ENCODE measurements at places on chromosomes 16 and 17.

DNA sequence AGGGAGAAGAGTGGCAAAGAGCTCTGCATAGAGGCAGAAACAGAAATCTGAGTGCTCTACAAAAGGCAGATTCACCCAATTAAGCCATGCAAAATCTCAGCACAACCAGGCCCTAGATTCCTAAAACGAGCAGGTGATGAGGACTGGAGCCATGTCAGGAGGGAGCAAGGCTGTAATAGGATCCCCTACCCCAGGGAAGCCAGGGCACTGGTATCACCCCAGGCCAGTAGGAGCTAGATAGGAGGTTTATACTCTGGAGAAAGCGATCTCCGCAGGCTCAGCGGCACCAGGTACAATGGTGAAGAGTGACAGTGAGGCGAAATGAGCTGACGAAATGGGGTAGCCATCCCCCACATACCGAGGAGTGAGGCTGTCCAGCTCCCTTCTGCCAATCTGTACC lies 171.5 kb downstream of the PARN start:
- no peak for DNase-seq

GRCh38 chr17:19492141-19492540 lies 41.5 kb upstream of the SLC47A1 start:
- no peak for DNase-seq

DNA sequence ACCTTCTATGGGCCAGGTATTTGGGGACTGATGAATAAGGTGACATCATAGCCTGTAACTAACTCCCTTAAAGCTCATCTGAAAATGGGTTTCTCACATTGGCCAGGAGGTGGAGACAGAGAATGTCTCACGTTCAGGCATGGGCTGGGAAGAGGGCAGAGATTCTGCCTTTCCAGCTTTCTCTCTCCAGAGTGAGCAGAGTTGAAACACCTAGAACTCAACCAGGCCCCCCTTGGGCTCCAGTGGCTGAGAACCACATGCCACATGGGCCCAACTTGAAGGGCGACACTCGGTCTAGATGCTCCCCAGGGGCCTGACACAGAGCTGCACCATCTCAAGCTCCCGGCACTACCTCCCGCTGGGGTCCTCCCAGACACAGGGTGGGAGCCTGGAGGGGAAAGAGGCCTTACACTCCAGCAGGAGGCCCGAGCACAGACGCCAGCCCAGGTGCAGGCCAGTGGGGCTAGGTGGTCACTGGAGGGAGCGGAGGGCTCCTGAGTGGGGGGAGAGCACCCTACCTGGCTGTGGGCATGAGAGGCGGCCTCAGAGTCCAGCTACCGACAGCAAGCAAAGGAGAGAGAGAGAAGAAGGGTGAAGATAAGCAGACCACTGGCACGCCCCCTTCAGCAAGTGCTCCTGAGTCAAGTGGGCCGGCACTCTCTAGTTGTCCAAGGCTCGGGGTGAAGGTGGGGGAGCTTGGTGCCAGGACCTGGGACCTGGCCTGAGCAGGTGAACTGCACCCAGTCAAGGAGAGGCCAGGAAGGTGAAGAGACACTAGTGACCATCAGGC lies 55.9 kb downstream of the MYO18A start:
- DNase-seq = peak; percentile 79

- DNase-seq = no peak
Measured at GRCh38 chr16:52492789-52493357, 54.1 kb downstream of the TOX3 start.

- no peak for DNase-seq
Measured at GRCh38 chr16:30359871-30360170, 4.7 kb upstream of the CD2BP2 start.

DNA sequence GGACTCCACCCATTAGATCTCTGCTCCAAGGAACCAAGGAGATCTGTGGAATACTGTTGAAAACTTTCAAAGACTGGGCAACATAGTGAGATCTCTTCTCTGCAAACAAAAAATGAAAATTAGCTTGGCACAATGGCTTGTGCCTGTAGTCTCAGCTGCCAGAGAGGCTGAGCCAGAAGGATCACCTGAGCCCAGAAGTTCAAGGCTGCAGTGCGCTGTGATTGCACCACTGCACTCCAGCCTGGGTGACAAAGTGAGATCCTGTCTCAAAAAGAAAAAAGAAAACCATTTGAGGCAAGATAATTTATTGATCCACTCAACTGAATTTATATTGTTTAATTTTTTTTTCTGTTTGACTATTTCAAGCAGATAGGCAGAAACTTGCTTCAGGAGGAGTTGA lies 54.8 kb downstream of the CHD9NB start:
- no peak for DNase-seq

- peak; percentile 96 for DNase-seq
Measured at GRCh38 chr17:2181206-2181896, 122.2 kb downstream of the SMG6 start.

DNA sequence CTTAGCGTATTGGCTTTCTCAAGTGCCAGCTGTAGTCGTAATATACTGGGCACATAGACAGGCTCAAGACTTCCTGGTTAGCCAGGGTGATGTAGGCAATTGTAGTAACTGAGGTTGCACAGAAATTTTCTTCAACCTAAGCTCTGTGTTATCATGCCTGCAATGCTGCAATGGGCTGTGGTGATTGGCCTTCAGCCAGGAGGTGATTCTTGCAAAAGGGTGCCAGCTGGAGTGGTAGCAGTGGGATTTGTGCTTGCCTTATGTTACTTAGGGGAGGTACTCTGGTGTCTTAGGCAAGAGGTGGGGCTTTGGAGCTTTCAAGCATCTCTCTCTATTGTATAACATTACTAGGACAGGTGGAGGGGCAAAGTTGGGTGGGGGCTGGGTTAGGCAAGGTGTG lies 495.1 kb downstream of the CDH11 start:
- DNase-seq = no peak

DNA sequence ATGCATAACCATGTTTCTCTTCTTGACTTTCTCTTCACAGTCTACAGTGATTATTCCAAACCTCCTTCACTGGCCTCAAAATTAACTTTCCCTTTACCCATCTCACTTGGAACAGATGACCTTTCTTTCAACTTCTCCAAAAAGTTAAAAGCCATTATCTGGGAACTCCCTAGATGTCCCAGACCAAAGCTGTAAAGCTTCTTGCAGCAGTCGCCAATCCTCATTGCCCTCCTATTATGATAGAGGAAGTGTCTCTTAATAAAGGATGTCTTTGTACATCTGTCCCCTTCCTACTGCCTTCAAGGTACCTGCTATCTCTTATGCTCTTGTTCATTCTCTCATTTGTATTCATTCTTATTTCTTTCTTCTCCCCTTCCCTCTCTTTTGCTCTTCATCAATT lies 127.5 kb downstream of the MRTFB start:
- DNase-seq = no peak

DNA sequence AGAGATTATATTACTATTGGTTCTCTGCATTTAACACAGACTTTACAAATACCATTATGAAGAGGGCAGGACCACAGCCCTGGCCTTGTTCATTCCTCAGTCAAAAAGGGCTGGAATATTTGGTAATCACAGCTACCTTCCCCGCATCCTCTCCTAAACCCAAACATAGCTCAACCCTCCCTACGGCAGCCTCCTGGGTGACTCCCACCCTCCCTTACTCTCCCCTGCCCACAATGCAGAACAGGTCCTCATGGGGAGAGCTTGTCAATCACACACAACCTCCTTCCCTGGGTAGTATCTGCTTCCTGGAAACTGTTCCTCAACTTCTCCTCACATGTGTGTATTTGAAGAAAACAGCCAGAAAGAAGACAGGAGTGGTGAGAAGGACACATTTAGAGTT lies 224.2 kb downstream of the C16orf78 start:
- no peak for DNase-seq
